ENCODE measurements at places on chromosomes 1 and 21. TPM values are rescaled to one million over a fixed set of nuclear protein-coding genes. Genes with fewer than 3 reads are reported as not detected.

The S100A7A gene
- not detected for total RNA-seq

The DNALI1 gene
- total RNA-seq, result 6.1 TPM

DNA sequence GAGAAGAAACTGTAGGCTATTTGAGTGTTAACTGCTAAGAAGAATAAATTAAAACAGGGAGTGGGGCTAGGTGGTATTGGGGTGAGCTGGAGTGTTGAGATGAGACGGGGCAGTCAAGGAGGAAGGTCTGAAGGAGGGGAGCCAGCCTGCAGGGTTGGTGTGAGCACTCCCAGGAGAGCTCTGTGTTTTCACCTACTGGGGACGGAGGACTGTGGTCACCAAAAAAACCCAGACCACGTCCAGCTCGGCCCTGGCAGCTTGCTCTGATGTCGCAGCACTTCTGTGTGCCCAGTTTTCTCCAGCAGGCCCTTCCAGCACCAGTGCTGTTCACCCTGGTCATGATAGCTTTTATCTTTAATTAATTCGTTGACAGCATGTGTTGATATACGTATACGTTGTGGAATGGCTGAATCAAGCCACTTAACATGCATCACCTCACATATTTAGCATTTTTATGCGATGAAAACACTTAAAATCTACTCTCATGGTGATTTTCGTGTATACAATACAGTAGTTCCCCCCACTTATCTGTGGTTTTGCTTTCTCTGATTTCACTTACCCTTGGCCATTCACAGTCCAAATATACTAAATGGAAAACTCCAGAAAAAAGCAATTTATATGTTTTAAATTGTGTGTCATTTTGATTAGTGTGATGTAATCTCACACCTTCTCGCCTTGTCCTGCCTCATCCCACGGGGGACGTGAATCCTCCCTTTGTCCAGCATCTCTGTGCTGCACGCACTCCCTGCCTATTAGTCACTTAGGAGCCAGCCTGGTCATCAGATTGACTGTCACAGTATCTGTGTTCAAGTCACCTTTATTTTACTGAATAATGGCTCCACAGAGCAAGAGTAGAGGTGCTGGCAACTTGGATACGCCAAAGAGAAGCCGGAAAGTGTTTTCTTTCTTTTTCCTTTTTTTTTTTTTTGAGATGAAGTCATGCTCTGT, 12.3 kb downstream of the FAM3B start:
- H3K4me3 ChIP-seq, result no peak overlapping the region
- H3K4me1 ChIP-seq, result no peaks in the 10 kb centered on the region
- DNase-seq, result no peak

DNA sequence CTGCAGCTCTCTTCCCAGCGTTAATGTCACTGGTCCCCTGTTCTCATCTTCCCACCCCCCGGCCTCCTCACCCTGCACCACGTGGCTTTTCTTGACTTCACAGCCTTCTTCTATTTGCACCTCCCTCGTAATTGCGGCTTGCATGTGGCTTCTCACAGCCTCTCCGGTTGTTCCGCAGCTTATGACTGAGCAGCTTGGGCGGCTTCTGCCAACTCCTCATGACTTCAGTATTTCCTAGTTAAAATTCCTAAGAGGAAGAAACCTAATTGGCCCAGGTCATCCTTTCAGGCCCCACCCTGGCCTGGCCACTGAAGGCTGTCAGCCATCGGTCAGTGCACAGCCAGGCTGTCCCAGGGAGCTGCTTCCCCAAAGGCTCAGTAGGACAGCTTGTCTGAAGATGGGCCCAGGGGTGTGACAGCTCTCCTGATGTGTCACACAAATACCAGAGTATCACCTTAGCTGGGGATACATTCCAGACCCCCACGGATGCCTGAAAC, 8.6 kb upstream of the RERE start:
- peak; percentile 71 for DNase-seq
- H3K27me3 ChIP-seq, result no peaks in the 10 kb centered on the region
- no peaks in the 10 kb centered on the region for H3K36me3 ChIP-seq
- peaks cover 21% of the 10 kb centered on the region for H3K4me1 ChIP-seq

- no peak overlapping the region for H3K27ac ChIP-seq
- no peaks in the 10 kb centered on the region for H3K4me1 ChIP-seq
- peaks cover 7% of the 10 kb centered on the region for H3K27me3 ChIP-seq
- H3K36me3 ChIP-seq, result no peaks in the 10 kb centered on the region
- no peak for DNase-seq
These were observed 6.5 kb upstream of the ITGB2 start for GRCh38 chr21:44927259-44927586.

- H3K27me3 ChIP-seq, result no peaks in the 10 kb centered on the region
- no peak overlapping the region for H3K4me3 ChIP-seq
- no peak for DNase-seq
- peaks cover 78% of the 10 kb centered on the region for H3K36me3 ChIP-seq
These were observed 22.9 kb upstream of the DIP2A start for GRCh38 chr21:46435786-46436227.

DNA sequence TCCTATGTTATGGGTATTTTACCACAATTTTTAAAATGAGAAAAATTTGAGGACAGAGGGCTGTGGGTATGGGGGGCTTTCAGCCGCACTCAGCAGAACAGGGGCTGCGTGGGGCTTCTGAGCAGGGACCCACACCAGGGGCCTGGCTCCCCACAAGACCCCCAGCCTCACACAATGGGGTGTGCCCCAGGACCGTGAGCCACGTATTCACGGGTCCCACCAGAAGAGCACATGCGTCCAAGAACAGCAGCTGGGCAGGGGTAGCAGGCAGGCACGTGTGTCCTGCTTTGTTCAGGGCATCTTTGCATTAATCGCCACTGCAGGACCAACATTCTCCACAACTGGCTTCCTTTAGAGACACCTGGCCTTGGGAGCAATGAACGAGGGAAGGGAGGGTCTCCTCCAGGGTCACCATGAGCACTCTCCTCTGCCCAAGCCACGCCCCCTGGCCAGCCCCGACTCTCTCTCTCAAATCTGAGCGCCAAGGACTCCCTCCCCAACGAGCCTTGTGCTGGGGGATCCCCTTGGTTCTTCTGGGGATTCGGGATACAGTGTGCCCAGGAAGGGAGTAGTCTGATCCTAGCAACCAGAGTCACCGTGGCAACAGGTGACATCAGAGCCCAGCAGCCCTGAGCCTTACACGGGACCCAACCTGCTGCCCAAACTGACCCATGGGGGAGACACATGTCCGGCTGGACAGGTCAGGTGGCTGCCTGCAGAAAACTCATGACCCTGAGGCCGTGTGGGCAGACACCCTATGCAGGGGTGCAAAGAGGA, 7.4 kb upstream of the ARF1 start:
- no peaks in the 10 kb centered on the region for H3K4me1 ChIP-seq
- H3K27ac ChIP-seq, result no peak overlapping the region
- H3K27me3 ChIP-seq, result no peaks in the 10 kb centered on the region
- DNase-seq, result no peak

DNA sequence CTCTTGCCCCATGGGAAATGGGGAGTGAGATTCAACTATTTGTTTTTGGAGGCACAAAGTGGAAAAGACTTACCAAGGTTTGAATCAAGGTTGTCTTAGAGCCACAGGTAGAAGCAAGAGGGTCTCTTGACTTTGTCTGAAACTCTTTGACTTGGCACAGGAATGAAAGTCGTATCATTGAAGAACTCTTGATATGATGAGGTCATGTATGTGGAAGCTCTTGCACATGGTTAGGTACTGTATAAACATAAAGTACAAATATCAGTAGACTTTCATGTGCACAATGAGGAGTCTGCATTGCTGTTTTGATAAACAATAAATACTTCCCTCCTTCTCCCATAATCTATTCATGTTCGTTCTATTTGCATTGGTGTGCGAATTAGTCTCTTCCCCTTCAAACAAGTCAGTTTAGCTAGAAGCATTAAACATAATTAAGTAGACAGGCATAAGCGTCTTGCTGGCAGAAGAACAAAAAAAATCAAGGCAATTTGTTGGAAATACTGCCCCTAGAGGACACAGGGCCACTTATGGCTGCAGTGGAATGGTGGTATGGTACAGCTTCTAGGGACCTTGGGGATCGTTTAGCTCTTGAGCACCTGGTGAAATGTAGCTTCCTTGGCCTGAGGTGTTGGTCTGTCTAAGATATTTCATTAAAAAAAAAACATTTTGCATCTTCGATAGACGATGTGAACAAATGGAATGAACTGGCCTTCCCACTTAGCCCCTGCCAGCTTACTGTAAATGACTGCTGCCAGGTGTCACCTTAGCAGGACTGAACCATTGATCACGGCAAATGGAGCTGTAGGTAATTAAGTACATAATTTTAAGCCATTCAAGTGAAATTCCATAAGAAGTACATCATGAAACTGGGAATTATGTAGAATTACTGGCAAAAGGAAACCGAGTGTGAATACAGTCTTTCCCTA, 218.0 kb upstream of the GALNT2 start:
- H3K27ac ChIP-seq, result no peak overlapping the region
- DNase-seq, result no peak
- no peaks in the 10 kb centered on the region for H3K27me3 ChIP-seq
- no peaks in the 10 kb centered on the region for H3K36me3 ChIP-seq
- peaks cover 11% of the 10 kb centered on the region for H3K4me1 ChIP-seq
- H3K4me3 ChIP-seq, result no peak overlapping the region

The RNF220 gene
- total RNA-seq, result 91.6 TPM

GRCh38 chr1:242187171-242187570, 188.3 kb upstream of the MAP1LC3C start:
- H3K27me3 ChIP-seq, result no peaks in the 10 kb centered on the region
- no peaks in the 10 kb centered on the region for H3K4me1 ChIP-seq
- H3K27ac ChIP-seq, result no peak overlapping the region
- DNase-seq, result no peak
- no peak overlapping the region for H3K4me3 ChIP-seq

DNA sequence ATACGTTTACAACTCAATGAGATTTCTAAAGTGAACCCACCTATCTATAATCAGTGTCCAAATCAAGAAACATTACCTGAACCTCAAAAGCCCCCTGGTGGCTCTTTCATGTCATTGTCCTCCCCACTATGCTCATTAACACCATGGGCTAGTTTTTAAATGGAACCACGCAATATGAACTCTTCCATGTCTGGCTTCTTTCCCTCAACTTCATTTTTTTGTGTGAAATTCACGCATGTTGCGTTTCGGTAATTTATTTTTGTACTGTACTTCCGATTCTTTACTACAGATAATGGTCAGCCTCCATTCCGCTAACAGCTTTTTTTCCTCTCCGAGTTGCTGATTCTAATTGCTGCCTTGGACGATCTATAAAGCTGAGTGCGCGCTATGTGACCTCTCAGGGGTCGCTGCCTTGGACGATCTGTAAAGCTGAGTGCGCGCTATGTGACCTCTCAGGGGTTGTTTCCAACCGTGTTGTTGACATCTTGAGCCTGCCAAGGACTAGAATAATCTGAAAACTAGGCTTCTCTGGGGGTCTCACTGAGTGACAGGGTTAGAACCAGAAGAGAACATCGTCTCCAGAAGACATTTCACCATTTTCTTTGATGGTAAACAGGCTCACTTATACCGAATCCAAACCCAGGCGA, 1.1 kb upstream of the CACYBP start:
- H3K27ac ChIP-seq, result peak overlapping the region; percentile 94
- peak overlapping the region; percentile 82 for H3K4me3 ChIP-seq
- DNase-seq, result no peak
- no peaks in the 10 kb centered on the region for H3K27me3 ChIP-seq
- no peaks in the 10 kb centered on the region for H3K4me1 ChIP-seq
- no peaks in the 10 kb centered on the region for H3K36me3 ChIP-seq
